ENCODE measurements at places on chromosomes 12 and 14.
A peak's percentile ranks its signal among the peaks of the same experiment; 100 is the strongest.

- peak; percentile 73 for DNase-seq
Measured at GRCh38 chr12:6038160-6038559, 86.3 kb downstream of the VWF start.

DNA sequence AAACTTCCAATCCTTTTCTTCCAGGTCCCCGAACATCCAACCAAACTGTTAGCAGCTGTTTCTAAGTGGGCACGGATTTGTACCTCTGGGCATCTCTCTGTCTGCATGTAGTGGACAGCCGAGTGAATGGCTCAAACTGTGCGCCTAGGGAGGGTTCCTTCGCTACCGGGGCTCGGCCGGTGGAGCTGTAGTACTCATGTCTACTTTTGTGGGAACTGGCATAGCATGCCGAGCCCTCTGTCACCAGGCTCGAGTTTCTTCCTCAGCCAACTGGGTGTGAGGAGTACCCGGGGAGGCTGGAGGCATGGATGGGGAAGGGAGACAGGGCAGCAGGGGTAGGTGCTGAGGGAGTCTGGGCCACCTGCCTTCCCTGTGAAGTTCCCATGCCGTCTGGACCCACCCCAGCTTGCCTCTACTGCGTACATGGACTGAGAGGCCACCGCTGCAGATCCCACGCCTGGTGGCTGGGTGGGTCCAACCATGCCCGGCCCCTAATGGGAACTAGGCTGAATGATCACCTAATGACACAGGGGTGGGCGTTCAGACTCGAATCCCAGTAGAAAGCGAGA is 23.0 kb downstream of the TNFAIP2 start:
- DNase-seq = no peak

GRCh38 chr12:87303396-87304012 is 725.7 kb downstream of the C12orf50 start:
- DNase-seq = no peak

DNA sequence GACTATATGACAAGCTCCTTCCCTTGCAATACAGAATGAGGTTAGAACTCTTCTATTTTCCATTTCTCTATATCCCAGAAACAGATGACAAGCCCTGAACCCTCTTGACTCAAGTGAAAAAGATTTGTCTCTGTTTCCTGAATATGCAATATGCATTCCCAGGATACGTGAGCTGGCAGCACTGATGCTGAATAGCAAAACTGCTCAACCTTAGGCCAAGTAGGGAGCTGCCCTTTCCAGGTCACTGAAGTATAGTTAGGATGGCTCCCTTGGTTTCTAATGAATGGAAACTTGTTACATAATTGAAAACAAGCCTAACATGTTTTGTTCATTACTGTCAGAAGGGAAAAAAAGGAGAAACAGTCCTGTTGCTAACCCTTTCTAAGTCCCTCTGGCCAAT is 47.9 kb upstream of the PLEKHG7 start:
- DNase-seq = no peak

GRCh38 chr12:6200256-6201212 is at the start of gene CD9:
CD9 (plus strand) TSS chr12:6200400; CDS start chr12:6200500, 100 bp downstream.
- DNase-seq = peak; percentile 42

- no peak for DNase-seq
Measured at GRCh38 chr14:103526247-103526913, 2.6 kb upstream of the TRMT61A start.

DNA sequence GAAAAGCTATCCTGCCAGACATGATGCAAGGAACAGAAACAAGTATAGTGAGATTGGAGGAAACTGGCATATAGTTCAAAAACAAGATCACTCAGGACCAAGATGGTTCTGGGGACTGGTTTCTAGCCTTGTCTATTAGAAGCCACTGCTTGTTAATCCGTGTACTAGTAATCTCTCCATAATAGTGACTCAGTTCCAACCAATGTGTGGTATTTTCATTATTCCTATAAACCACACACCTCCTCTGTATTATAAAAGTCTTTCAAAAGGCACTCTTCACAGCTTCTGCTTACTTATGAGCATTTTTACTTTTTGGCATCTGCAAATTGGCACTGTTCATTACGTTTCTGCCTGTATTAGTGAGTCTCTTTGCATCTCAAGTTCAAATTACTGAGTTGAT is 140.3 kb downstream of the SLC6A15 start:
- no peak for DNase-seq

DNA sequence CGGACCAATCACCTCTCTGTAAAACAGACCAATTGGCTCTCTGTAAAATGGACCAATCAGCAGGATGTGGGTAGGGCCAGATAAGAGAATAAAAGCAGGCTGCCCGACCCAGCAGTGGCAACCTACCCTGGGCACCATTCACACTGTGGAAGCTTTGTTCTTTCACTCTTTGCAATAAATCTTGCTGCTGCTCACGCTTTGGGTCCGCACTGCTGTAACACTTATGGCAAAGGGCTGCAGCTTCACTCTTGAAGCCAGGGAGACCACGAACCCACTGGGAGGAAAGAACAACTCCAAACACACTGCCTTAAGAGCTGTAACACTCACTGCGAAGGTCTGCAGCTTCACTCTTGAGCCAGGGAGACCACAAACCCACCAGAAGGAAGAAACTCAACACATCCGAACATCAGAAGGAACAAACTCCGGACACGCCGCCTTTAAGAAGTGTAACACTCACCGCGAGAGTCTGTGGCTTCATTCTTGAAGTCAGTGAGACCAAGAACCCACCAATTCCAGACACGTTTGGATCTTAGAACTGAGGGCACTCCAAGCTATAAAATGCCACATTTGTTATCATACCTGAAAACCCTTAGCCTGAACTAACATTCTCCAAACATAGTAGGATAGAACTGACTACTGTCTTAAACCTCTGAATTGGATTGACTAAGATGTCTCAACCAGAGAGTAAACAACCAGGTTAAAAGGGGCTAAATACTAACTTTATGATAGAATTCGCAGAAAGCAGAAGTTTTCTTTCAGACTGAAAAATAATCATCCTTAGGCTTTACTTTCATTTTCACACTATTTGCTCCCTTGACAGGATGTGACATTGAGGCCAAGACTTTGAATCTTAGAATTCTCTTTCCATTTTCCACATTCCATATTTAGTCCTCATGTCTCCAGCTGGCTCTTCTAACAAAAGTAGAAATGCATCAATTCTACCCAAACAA is 33.6 kb downstream of the CDKL1 start:
- DNase-seq = no peak

DNA sequence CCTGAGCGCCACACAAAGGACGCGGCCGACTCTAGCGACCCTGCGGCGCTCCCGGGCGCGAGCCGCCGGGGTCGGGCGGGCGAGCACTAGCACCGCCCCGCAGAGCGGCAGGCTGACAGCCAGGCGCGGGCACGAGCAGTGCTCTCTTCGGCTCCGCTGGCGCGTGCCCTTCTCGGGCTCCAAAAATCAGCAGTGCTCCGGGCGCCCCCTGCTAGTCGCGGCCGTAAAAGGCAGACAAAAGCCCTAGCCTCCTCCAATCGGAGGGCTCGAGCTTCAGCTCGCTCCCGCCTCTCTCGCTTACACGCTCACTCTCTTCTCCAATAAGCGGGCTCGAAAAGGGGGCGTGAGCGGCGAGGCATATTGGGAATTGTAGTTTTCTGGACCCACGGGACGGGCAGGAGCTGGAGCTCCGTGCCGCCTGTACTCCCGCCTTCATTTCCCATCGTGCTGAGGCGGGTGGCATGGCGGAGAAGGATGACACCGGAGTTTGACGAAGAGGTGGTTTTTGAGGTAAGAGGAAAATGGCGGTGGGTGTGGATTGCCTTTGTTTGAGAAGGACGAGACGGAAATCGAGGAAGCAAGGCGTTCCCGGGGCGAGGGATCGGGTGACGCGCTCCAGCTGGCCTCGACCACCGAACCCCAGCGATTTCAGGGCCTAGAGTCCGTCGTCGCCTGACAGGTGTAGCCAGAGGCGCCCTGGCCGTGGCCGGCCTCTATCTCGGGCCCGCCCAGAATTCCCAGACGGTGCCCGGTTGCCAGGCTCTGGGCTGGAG is at the start of the genes FGD6 and VEZT:
Gene FGD6 (minus strand): TSS at position 91 of the 773 bp plus-strand sequence. CDS start 227 bp downstream, outside the sequence.
Gene VEZT (plus strand): TSS at position 431 of the 773 bp plus-strand sequence. CDS start 44 bp downstream, at position 475.
- DNase-seq = peak; percentile 100

DNA sequence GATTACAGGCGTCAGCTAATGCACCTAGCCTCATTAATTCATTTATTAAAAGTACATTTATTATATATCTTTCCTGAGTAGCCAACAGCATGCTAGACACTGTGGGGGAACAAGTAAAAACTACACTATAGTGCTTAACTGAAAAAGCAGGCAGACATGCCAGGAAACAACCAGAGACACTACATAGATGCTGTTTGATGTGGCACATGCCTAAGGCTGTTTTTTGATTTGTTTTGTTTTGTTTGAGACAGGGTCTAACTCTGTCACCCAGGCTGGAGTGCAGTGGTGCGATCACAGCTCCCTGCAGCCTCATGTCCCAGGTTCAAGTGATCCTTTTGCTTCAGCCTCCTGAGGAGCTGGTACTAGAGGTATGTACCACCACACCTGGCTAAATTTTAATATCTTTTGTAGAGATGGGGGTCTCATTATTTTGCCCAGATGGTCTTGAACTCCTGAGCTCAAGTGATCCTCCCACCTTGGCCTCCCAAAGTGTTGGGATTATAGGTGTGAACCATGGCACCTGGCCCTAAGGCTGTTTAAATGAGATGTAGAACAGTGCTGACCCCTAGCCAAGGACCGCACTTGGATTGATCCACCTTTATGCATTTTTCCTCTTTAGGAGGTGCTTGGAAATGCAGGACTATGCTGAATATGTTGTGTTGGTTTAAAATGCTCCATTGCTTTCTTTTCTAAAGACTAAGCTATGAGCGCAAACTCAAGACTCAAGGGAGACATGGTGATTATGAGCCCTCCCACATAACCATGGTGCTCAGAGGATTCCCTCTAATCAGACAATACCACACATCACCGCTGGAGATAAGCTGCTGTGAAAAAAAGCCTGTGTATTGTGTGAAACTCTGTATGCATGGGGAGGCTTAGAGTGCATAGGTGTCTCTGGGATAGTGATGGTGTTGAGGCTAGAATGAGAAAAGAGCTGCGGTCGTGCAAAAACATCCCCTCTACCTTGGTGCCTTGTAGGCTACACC is 10.5 kb upstream of the C14orf93 start:
- peak; percentile 40 for DNase-seq

GRCh38 chr14:74658535-74659131 is 46.6 kb upstream of the LTBP2 start:
- DNase-seq = no peak

DNA sequence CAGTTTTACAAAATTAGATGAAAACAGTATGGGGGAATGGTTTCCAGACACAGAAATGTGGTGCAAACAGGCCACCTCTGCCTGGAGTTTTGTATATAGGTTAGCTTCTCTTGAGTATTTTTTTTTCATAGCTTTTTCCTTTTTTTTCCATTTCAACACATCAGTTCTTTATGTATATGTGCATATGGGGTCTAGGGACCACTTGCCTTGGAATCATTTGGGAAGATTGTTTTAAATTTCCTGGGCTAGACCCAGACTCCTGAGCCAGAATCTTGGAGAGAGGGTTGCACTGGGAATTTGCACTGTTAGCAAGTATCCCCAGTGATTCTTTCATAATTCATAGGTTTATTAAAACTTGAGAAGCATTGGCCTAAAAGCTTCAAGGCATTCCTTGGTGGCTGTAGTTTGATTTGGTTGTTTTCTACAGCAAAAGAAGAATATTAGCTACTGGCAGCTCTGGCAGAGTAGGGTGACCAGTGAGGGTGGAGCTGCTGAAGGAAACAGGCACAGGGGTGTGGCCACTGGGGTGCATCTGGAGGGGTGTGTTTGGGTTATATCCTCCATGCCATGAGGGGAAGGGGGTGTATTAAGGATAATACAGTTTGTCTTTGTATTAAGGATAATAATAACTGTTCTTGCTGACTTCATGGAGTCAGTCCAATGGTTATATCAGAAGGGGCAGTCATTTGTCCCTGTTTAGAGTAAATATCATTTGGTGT is 22.8 kb downstream of the PPP1R36 start:
- DNase-seq = no peak

DNA sequence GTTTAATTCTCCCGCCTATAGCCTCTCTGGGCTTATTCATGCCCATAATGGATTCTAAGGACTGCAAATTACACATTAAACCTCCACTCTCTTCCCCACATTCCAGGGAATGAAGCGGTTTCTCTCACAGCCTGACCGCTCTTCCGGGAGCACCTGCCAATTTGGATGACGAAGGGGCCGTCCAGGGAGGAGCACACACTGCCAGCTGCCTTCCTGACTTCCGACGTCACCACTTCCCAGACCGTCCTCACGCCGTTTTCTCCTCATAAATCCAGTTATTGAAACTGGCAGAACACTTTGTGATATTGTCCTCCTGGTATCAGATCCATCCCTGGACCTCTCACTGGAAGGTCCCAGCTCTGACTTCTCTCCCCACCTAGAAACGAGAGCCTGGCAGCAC is 87.6 kb downstream of the GCH1 start:
- no peak for DNase-seq

DNA sequence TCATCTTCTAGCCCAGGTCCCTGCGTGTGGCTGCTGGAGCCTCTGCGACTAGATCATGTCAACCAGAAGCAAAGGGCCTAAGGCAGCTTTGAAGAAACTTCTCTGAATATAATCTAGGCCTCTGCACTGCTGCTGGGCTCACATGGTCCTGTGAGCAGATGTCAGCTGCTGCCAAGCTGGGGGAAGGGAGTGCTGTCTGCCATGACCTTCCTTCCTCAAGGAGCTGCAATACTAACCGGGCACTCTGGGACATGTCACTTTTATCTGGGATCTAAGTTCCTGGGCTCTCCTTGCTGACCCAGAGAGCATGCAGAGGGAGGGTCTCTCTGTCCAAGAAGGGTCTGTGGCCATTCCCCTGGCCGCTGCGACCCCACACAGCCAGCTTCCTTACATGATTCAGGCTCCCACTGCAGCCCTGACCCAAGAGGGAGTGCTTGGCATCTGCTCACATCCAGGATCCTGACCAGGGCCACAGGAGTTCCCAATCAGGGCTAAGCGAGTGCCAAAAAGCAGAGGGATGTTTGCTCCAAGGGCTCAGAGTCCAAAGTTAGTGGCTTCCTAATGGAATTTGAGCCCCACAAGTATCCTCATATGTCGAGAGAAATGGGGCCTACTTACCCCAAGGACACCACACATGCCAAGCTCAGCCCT is 74.0 kb downstream of the PLEKHG3 start:
- no peak for DNase-seq

GRCh38 chr12:2435511-2435910 is 359.3 kb upstream of the FKBP4 start:
- no peak for DNase-seq

GRCh38 chr12:14317362-14318146 is 47.9 kb upstream of the ATF7IP start:
- peak; percentile 26 for DNase-seq

DNA sequence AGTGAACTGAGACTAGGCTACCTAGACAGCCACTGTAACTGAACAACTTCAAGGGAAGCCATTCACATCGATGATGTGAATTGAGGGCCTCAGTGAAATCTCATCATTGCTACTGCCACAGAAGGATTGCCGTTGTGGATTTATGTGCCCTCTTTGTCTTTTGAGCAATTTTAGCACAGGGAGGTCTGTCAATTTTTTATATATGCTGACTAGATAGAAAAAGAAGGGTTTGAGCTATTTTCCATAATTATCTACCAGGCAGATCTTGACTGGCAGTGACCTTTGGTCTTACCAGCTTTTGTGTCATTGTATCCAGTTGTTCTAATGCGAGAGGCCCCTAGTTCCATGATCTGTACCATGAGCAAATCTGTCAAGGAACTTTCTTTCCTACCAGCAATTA is 179.4 kb downstream of the ERC1 start:
- DNase-seq = no peak

GRCh38 chr12:84508851-84509260 is 403.7 kb downstream of the SLC6A15 start:
- DNase-seq = no peak

Measured in A673 (cell line).